AG20443 (cell line): ENCODE measurements at places on chromosomes 7 and 10.

- no peak for DNase-seq
Observed at GRCh38 chr10:120701381-120701780, 149.8 kb upstream of the WDR11 start.

DNA sequence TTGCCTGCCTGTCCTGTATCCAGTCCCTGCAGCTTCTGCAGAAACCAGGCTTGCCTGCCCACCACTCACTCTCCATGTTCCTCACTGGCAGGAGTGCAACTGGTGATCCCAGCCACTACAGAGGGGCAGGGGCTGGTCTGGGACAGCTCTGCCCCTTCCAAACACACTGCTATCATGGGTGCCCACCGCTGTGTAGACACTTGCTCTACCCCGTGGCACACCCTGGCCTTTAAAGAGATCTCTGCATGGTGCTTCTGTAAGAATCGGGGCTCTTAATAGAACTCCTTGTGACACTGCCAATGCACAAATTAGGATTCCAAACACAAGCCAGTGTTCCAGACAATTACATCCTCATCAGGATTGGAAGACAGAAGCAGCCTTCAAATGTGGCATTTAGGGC lies 41.7 kb downstream of the C10orf90 start:
- no peak for DNase-seq

DNA sequence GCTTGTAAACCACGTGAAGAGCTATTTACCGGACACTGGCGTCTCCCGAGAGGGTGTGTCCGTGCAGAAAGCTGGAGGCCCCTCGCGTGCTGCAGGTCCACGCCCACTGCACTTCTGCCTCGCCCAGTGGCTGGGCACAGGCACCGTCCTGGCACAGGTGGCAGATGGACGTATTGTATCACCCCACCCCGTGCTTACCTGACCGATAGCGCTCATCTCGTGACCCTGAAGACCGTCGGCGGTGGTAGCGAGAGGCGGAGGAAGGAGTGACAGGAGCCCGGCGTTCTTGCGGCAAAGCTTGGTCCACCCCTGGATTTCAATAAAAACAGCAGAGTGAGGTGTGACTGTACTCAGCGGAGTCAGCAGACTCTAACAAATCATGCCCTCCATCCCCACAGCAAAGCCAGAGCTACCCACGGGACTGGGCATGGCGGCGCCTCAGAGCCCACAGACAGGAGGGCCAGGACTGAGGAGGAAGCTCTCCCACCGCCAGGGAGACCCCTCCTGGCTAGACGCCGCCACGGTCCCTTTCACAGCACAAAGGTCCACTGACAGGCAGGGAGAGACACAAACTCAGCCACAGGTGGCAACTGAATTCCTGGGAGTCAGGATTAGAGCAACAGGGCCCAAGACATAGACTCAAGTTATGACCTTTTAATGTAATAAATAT lies 217.1 kb downstream of the DIP2C start:
- DNase-seq, result no peak

DNA sequence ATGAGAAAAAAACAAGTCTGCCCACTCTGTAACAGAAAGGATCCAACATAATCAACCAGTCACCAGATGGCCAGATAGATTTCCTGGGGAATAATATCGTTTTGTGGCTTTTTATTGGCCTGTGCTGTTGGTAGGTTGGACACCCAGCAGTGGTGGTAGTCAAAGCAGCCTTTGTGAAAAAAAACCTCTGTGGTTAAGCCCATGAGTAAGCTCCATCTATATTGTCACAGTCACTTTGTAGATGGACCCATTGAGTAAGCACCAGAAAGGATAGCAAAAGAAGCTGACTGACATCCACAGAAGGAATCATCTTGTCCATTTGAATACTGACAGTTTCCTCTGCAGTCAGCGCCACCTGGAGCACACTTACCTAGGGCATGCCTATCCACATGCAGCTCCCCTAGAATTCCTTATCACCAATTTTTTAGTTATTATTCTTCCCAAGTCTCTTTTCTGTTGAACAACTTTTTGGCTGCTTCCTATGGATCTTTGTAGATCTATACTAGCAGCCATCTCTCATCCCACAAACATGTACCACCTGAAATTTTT lies 96.9 kb downstream of the IQUB start:
- no peak for DNase-seq

- peak; percentile 24 for DNase-seq
Observed at GRCh38 chr7:132837529-132837928, 244.4 kb downstream of the CHCHD3 start.

DNA sequence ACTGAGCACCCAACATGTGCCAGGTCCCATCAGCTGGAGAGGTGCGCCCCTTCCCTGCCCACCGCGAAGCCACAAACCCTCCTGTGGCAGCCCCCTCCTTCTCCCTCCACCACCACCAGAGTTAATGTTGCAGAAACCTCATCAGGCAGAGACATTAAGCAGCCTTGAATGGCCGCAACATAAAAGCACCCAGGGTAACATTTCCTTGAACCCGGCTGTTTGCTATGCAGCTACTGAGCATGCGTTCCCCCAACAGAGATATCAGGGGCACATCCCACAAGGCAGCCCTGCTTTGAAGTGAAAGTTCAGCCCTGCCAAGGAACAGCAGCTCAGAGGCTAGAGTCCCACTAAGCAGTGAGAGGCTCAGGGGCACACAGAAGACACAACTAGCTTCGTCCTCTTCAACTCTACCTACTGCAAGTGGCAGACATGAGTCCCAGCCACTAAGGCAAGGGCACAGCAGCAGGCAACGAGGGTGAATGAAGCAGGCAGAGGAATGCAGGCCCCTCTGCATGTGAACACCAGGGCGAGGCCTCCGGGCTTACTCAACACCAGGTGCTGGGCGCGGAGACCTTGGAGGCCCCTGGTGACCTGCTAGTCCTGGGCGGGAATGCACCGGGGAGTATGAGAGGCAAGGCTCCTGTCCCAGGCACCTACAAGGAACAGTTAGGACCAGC lies 107.4 kb downstream of the SLIT1 start:
- DNase-seq, result no peak

DNA sequence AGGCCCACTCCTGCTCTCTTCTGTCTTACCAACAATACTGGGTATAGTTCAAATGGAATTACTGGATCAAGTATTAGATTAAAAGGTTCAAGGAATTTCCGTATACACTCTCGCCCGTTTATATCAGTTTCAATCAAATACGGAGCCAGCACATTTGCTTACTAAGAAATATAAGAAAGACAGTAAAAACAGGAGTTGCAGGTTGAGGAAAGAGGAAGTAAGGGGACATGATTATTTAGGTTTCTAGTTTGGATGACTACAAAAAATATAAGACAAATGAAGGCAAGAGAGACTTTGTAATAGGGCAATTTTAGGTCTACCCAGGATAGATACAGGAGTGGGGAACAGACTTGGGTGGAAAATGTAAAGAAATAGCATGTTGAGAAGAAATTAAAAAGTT lies 109.9 kb upstream of the ABI1 start:
- no peak for DNase-seq

DNA sequence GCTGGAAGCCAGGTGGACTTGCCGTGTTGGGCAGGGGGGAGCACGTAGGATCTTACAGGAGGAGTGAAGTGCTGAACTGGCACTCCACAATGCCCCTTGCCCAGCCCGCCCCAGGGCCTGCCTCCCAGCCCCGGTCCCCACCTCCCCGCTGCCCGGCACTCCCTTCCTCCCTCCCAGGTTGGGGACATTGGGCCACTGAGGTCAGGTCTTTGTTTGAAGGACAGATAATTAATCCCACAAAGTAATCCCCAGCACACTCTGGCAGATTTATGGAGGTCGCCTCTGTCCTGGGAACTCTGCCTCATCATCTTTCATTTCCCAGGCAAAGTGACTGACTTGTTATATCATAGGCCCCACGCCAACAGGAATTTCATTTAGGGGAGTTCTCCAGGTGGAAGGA lies 122.8 kb downstream of the C10orf105 start:
- no peak for DNase-seq

- DNase-seq, result no peak
Observed at GRCh38 chr7:130322615-130323014, 22.0 kb upstream of the CPA5 start.

DNA sequence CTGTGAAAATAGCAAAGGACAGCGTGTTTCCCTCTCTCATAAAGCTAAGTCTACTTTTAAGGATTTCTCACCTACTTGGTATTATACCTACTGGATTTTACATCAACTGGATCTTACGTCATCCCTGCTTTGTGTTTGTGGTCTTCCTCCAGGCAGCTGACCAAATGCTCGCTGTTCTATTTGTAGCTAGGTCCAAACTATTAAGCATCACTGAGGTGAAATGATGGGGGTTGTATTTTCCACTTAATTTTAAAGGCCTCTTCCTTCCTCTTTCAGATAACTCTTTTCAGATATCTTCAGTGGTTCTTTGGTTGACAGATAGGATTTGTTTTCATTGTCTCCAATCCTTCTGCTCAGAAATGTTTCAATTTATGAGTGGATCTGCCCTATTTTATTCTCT lies 169.7 kb downstream of the RNLS start:
- no peak for DNase-seq

DNA sequence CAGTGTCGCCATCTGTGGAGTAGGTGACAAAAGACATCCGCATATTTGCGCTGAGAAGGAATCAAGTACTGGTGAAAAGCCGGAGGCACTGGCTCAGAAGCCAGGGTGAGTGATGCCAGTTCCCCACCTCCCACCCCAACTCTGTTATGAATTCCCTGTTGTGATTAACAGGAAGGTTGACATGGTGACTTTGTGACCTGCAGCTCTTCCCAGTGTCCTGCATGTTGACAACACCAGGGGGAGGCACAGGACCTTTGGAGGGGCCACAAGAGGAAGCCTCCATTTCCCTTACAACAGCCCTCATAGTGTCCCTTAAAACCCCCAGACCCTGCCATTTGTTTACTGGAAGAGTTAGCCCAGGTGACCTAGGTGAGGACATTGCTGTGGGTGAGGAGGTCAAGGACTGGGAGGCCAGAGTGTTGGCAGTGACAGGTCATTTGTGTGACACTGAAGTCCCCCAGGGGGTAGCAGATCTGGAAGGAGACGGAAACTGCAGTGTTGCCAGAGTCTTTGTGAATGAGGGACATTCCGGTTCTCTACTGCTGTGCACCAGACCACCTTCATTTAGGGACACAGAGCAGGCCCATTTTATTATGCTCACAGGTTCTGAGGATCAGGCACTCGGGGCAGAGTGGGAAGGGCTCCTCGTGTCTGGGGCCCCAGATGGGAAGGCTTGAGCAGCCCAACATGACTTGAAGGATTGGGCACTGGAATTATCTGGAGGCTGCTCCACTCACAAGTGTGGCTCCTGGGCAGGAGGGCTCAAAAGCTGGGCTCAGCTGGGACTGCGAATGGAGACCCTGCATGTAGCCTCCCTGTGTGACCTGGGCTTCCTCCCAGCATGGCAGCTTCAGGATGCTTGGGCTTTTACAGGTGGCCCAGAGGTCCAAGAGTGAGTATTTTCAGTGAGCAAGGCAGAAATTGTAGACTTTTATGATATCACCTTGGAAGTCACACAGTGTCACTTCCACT lies 13.0 kb upstream of the ANTXRL start:
- no peak for DNase-seq

GRCh38 chr7:80207501-80207900 lies 72.9 kb downstream of the GNAI1 start:
- peak; percentile 17 for DNase-seq
